ENCODE measurements at places on chromosomes 4 and X.

DNA sequence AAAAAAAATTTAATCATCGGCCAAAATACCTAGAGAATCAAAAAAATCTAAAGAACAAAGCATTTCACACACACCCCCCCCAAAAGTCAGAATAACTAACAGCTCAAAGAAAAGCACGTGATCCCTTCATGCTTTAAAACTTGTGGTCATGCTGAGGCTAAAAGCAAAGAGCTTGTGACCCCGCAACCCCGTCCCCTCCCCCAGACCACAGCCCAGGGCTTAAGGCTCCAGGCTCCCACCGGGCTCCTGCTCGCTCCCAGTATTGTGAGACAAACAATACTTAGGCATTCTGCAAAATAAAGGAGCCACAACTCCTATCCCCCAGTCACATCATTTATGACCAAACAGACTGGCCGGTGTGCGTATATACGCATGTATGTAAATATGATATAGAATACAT lies 62.1 kb upstream of the CCDC160 start:
- DNase-seq: no peak

DNA sequence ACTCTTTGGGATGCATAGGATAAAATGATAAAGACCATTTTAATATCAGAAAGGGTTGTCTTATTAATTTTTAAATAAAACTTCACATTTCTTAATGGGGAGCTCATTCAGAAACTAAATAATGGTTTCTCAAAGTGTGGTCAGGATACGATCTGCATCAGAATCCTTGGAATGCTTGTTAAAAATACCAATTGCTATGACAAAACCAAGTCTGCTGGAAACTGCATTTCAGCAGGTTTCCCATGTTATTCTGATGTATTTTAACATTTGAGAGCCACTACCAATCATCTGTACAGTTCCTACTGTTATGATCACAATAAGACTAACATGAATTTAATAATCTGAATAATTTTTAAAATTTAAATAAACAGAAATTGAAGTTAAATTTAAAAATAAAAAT lies 115.1 kb downstream of the SOWAHB start:
- no peak for DNase-seq

DNA sequence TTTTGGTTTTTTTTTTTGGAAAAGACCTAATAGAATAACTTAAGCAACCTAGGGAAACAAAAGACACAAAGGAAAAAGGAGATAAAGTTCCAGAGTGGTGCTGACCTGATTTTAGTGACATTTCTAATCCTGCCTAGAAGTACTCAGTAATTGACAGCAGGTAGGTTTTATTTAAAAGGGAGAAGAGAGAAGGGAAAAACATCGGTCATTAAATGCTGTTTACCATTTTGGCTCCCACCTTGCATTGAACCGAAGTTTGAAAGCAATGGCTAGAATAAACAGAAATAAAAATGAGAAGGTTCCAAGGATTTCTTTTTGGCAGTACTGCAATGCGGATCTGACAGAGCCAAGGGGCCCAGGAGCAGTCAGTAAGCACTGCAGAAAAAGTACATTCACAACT lies 115.8 kb upstream of the MAOA start:
- no peak for DNase-seq

GRCh38 chr4:32161392-32161791 lies 1441.2 kb downstream of the PCDH7 start:
- DNase-seq: no peak

DNA sequence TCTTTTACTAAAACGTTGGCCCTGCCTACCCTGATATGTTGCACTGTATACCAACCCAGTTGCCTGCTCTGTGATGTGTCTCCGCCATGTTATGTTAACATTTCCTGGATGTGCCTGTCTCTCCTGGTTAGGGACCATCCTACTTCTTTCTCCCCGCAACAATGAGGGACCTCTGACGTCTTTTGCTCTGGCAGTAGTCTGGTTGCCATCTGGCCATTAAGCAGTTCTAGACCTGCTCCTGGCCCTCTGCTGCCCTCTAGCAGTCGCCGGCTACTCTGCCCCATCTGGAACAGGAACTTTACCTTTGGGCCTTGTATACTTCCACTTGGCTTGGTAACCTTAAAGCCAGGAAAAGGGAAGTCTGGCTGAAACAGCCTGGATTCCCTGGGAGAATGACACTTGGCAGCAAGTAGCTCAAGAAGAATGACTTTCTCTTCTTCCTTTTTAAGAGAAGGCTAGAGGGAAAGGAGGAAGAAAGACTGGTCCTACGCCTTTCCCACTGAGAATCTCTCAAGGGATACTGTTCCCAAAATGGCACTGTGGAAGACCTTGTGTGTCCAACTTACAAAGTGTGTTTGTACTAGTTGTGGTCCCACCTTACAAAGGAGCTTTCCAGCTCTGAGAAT lies 63.5 kb downstream of the GPC3 start:
- no peak for DNase-seq

DNA sequence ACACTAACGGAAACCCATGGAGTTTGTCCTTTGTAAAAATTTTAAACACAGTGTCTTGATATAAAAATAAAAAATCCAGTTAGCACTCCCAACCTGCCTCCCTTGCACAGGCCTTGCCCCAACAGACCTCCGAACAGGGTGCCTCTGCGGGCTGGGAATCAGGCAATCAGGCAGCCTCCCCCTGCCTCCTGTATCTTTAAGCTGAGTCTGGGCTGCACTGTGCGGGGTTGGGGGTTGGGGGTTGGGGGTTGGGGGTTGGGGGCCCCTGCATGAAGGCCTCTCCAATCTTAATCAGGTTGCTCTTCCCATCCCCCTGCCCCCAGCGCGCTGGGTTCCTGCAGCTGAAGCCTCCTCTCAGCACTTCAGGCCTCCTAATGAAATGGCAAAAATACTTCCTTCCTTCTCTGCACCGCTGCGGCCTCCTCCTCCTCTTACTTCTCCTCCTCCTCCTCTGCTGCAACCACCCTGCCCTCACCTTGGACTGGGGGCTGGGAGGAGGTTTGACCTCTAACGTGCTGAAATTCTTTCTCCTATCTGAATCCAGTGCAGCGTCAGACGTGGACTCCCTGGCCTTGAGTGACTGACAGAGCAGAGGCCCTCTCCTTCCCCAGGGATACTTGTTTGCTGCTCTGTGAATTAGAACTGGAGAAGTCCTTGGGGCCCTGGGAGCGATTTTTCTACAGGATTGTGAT lies 26.6 kb downstream of the NLGN3 start:
- DNase-seq: no peak

- no peak for DNase-seq
Measured at GRCh38 chrX:54640103-54640690, 110.2 kb downstream of the GNL3L start.

- no peak for DNase-seq
Measured at GRCh38 chr4:108651014-108651791, 804 bp downstream of the OSTC start.

- DNase-seq: no peak
Measured at GRCh38 chrX:10831716-10832502, 211.5 kb upstream of the MID1 start.

- no peak for DNase-seq
Measured at GRCh38 chr4:147960971-147961370, 229.1 kb downstream of the ARHGAP10 start.

DNA sequence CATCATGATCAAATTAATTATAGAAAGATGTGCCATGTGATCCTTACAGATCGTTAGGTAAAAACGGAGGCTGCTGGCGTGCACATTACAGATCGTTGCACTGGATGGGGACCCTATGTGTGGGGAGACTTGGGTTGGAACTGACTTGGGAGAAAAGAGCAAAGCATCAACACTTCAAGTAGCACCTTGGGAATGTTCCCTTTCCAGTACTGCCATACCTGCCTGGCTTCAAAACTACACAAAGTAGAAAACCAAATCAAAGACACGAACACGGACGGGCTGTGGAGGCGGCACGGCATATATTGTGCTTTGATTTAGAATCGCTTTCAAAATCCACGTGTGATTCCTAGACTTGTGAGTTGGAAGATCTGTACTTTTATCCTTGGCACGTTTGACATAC lies 898 bp downstream of the CMC4 start:
- no peak for DNase-seq

DNA sequence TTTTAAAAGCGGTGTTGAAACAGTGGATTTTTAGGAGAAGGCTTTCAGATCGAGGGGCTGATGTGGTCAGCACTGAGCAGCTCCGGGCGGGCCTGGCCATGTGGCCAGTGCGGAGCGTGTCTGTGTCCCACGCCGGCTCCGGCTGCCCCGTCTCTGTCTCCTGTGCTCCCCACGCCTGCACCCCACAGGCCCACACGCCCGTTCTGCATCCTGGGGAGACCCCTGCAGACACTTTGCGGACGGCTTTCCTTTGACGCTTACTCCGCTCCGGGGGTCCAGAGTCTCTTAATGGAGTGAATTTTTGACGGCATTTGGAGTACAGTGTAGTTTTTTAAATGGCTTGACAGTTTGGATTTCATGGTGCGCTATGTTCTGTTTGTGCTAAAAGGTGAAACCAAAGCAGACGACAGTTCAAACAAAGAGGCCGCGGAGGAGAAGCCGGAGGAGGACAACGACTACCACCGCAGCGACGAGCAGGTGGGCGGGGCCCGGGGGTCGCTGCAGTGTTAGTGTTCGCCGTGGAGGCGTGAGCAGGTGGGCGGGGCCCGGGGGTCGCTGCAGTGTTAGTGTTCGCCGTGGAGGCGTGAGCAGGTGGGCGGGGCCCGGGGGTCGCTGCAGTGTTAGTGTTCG lies 38.7 kb downstream of the PCGF3 start:
- no peak for DNase-seq

DNA sequence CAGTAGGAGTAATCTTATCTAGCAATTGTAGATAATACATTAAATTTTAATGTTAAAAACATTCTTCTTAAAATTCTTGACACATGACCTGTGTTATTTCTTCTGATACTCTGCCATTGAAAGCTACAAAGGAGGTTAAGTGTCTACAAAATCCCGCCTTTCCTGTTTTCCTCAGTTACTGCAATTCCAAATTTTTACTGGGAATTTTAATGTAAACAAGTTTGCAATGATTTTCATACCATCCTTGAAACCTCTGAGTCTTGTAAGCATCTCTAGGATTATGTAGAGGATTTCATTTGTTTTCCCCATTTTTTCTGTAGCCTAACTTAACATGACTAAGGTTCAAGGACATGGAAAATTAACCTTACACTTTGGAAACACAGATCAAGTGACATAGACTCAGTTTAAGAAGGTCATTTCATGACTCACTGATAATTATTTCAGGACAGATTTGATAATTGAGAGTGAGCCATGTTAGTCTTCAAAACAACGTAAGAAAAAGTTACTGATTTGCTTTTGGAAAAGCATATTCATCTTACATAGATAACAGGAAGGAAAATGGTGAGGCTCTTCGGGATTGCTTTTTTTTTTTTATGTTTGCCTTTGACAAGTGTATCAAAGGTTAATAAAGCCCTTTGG lies 39.6 kb upstream of the PDLIM5 start:
- DNase-seq: no peak
